ENCODE measurements at places on chromosomes 11 and 22.

GRCh38 chr11:58560842-58561241 is 14.8 kb downstream of the LPXN start:
- no peak for DNase-seq

DNA sequence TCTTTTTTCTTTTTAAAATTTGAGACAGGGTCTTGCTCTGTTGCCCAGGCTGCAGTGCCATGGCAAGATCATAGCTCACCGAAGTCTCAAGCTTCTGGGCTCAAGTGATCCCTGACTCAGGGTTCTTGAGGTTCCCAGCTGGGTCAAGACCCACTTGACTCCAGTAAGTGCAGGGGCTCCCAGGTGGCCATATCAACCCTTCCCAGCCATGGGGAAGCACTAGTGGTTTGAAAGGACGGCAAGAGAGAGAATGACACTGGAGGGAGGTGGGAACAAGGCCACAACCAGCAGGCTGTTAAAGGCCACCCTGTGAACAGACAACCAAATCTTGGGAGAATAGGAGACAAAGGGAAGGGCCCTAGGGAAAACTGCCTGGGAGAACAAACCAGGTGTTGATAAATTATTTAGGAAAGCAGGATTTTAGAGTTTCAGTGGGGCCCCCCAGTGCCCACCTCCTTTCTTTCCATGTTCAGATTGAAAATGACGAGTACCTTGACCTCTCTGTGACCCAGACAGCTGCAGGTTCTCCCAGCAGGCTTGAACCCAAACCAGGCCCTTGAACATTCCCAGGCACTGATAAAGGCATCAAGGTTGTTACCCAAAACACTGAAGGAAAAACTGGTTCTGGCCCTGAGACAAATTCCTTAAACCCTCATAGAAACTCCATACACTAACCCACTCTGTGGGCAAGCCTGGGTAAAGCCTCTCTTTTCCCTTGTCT is 28.8 kb downstream of the KLHL22 start:
- no peak for DNase-seq

DNA sequence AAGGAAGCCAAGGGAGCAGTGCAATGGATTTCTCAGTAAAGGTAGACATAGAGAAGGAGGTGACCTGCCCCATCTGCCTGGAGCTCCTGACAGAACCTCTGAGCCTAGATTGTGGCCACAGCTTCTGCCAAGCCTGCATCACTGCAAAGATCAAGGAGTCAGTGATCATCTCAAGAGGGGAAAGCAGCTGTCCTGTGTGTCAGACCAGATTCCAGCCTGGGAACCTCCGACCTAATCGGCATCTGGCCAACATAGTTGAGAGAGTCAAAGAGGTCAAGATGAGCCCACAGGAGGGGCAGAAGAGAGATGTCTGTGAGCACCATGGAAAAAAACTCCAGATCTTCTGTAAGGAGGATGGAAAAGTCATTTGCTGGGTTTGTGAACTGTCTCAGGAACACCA is 6.6 kb downstream of the TRIM22 start:
- DNase-seq = no peak

DNA sequence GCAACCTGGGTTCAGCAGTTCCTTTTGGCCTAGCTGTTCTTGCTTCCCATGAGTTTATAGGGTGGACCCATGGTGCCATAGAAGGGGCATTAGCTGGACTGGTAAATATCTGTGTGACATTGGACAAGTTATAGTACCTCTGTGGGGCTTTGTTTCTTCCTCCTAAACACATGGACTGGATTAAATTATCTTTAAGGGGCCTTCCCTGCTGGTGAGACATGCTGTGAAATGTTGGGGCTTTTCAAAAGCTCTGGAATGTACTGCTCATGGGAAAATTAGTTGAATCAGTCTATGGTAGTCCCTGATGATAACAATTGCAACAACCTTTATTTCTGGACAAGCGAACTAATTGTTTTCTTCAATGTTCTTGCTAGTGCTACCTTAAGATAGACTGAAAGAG is 276.2 kb downstream of the BLID start:
- DNase-seq = no peak

DNA sequence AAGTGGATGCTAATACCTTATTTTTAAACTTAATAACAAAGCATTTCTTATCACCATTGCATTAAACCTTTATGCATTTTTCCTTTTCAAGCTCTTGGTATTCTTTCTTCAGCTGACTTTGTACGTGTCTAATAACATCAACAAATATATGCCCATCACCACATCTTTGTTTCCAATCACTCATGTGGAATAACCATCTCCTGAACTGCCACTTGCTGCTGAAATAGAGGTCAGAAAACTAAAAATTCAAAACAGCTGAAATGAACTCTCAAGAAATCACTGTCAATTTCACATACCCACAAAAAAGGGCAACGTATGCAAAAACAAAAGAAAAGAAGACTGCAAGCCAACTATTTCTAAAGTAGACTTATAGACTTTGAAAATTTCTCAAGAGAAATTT is 7.4 kb downstream of the MSANTD4 start:
- DNase-seq = no peak

- no peak for DNase-seq
These were observed 11.2 kb upstream of the MAPK11 start for GRCh38 chr22:50281384-50281760.

- peak; percentile 91 for DNase-seq
These were observed 2.1 kb downstream of the CCDC88B start for GRCh38 chr11:64341851-64342791.

DNA sequence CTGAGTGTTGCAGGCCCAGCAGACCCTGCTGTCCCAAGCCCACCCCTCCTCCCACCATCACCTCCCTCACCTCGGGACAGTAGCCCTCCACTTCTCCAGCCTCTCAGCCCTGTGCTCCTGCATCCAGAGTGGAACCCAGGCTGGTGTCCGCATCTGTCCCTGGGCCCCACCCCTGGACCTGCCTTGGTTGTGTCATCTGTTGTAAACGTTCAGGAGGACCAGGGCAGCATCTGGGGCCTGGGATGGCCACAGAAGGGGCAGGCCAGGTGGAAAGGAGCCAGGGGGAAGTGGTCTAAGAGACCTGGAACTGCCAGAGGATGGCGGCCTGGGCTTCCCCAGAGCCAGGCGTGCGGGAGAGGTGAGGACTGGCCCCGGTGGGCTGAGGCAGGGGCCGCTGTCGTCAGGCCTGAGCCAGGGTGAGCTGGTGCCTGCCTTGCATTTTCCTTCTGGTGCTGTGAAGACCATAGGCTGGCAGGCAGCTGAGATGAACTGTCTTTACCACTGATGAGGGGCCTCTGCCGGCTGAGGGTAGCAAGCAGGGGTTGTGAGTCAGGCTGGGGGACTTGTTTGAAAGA is 26.1 kb upstream of the MGAT3 start:
- DNase-seq = no peak

DNA sequence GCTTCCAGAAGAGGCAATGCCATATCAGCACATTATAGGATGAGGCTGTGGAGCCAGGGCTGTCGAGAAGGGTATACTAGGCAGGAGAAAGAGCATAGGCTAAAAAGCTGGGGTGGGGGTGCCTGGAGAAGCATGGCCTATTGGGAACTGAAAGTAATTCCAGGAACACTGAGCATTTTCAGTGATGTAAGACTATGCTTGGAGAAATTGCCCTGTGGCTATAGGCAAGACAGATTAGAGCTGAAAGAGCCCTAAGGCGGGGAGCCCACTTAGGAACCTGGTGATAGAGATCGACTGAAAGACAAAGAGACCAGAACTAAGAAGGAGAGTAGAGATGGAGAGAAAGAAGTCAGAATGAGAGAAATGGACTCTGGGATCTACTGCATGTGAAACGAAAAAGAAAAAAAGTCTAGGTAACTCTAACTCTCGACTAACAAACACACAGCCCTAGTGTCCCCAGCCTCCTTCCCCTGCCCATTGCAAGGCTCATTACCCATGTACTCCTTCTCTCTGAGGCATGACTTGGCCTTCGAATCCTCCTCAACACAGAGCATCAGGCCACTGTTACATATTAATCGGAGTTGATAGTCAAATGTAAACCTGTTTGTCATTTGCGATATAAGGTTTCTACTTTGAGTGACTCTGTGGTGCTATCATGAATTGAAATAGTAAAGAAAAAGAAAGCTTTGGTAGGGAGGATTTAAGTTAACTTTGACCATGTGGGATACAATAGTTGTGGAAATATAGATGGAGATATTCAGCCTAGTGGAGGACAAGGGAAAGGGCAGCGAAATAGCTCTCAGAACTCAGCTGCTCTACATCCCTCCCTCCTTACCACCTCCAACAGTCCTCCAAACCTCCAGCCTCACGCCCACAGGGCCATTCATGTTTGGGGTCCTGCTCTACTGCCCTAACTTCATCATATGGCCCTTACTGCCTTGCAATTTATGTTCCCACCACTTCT is 52.3 kb upstream of the BMAL1 start:
- no peak for DNase-seq

GRCh38 chr11:131378931-131379330 is 8.5 kb downstream of the NTM start:
- no peak for DNase-seq

DNA sequence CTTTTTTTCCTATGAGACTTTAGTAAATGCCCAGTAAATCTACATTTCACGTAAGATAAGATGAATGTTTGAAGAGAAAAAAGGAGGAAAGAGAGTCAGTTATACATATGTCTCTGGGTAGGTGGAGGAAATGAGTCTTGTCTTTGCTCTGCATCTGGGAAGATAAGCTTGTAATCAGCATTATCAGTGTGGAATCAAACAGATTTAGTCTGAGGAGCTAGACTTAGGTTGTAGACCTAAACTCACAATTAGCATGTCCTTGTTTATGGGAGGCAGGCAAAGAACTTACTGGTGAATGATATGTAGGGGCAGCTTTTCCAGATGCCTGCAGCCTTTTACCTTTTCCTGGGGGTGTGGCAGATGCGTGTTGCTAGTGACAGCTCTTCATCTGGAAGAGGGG is 962.3 kb downstream of the TBC1D22A start:
- DNase-seq = no peak

GRCh38 chr11:9953994-9954626 is 290.2 kb downstream of the SWAP70 start:
- DNase-seq = no peak

GRCh38 chr22:23796461-23796860 is 9.7 kb downstream of the SMARCB1 start:
- DNase-seq = no peak

GRCh38 chr22:36760786-36761185 is 15.1 kb downstream of the IFT27 start:
- DNase-seq = no peak

DNA sequence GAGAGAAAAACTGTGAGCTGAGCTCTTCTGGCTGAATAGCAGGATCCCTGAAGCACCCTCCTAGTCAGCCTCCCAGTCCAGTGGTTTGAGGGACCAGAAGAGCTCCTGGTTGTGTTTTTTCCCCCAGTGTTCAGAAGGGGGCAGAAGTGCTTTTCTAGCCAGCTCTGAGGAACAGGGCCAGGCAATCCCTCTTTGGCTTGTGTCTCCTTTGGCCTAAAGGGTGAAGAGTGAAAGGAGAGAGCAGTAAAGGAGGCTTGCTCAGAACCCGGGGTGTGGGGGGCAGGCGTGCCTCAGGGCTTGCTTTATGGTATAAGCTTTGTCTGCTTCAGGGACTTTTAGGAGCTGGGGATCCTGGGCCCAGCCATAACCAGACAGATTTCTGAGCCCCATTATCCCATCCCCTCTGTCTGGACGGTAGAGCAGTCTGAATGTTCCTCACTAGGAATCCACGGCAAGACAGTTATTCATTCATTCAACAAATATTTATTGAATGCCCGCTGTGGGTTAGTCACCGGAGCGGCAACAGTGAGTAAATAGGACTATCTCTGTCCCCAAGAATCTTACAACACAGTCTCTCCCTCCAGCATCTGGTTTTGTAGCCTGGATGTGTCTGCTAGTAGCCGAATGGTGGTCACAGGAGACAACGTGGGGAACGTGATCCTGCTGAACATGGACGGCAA is 14.5 kb downstream of the ACP2 start:
- no peak for DNase-seq

DNA sequence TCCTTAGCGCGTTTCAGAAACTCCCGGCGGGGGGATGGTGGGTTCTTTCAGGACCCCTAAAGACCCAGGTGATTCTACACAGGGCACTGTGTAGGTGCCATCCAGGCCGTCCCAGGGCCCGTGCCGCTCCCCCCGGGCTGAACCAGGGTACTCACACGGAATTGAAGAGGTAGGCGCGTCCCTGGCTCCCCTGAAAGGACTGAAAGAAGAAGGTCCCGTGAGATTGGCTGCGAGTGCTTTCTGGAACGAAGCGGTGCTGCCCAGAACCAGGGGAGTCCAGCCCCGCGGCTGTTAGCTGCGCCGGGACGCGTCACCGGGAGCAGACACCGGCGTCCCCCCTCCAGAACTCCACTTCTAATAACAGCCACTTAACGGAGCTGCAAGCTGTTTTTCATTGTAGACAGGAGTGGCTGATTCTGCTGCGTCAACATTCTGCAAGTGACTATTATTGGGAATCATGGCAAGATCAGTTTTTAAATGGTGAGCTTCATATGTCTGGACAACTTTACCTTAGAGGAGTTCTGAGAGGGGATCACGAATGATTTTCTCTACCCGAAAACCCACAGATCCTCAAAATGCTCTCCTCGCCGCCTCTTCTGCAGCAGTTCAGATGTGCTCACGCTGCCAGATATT is 31.8 kb downstream of the YPEL1 start:
- no peak for DNase-seq

DNA sequence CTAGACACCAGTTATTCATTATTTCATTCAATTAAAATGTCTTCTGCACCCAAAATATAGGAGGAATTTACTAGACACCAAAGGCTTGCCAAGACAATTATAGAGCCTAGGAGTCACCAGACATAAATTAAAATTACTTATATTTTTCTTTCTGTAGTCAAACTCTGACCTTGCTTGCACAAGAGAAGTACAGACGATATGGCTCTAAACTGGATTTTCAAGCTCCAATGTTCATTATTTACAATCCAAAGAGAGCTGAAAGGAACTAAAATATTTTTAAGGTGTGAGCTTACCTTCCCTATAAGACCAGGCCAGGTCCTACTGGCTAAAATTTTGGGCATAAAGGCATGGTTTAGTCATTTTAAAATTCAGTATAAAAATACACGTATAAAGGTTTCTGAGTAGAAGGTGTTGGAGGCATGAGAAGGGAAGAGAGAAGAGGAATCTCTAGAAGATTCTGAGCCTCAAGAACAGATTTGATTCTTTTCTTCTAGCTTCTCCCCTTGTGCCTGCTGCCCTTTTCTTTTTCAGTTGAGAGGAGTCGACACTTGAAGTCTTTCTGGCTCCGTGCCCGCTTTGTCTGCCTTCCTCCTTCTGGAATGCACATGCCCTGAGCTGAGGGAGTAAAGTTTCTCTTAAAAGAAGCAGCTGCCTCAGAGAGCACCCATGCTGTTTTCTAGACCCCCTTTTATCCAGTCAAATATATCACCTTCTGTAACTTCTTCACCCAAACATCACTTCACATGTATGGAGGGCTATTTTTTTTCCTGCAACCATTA is 13.5 kb downstream of the C11orf97 start:
- DNase-seq = no peak

- DNase-seq = peak; percentile 26
These were observed 75.3 kb downstream of the APIP start for GRCh38 chr11:34840736-34841386.

- DNase-seq = no peak
These were observed 75.7 kb downstream of the RELT start for GRCh38 chr11:73451896-73452295.

GRCh38 chr22:46055181-46055875 is 78.4 kb upstream of the WNT7B start:
- DNase-seq = no peak
